Stimulated activated CD4-positive, alpha-beta T cell treated with anti-CD3 and anti-CD28 coated beads, Interleukin-12 subunit alpha, Interleukin-12 subunit beta, amount 100 ng/mL, for 4 hours (primary cell): ENCODE measurements at places on chromosomes 1 and 21.

DNA sequence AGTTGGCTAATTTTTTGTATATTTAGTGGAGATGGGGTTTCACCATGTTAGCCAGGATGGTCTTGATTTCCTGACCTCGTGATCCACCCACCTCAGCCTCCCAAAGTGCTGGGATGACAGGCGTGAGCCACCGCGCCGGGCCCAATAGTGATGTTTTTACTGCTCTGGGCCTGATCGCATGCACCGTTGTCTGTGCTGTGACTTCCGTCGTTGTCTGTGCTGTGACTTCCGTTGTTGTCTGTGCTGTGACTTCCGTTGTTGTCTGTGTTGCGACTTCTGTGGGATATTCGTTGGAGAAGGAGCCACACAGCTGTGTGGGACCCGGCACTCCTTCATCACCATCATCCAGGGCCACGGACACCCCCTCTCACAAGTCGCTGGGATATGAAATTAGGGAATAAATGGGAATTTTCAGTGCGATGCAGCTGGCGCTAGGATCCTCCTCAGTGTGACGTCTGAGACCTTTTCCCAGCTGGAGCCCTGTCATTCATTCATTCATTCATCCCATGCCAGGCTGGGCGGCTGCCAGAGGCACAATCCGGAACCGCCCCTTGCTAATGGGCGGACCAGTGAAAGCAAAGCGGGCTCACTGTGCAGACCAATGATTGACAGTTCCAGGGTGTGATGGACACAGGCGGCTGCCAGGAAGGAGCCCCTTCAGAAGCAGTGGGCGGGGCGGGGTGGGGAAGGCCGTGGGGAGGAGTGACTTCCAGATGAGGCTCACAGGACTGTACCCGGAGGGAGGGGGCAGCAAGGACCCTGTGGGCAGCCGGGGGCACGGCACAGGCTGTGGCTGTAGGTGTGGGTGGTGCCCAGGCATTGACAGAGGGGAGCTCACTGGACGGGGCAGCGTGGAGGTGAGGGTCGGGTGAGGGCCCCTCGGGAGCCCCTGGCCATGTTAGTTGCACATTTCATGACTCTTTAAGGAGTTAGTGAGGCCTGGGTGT is 48.9 kb downstream of the PRKCZ start:
- DNase-seq, result no peak

- DNase-seq, result no peak
Measured at GRCh38 chr1:32757213-32757895, 54.8 kb upstream of the SYNC start.

GRCh38 chr1:29326123-29326522 is 89.8 kb downstream of the PTPRU start:
- DNase-seq, result no peak

DNA sequence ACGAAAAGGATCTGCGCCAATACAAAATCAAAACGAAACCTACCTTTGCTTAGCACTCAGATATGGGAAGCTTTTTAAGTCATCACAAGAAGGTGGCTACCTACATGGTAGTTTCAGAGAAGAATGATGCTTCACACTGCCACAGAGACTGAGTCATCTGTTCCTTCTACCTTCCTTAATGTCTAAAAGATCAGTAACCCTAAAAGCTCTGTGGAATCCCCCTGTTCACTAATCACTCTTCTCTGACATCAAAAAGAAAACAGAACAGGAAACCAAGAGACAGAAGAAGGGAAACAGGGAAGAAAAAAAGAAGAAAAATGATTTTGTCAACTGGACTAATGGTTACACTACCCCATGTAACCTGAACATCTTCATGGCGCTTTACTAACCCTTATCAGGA is 177.2 kb downstream of the SMYD3 start:
- DNase-seq, result no peak

DNA sequence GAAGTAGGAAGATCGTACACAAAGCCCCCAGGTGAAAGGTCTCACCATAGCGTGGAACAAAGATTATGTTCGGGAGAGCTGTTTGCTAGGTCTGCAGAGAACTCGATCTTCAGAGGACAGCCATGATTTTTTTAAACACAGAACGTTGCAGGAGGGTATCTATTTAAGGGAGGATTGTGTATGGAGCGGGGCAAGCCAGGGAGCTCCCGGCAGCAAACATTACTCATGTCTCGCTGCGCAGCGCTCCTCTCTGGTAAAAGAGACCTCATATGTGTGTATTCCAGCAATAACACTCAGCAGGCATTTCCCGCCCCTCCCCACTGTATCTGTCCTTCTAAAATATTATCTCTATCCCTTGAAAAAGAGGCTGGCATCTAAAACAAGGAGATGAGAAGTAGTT is 2.7 kb downstream of the GLIS1 start:
- no peak for DNase-seq

- no peak for DNase-seq
Measured at GRCh38 chr1:21362096-21362495, 71.8 kb upstream of the ECE1 start.

DNA sequence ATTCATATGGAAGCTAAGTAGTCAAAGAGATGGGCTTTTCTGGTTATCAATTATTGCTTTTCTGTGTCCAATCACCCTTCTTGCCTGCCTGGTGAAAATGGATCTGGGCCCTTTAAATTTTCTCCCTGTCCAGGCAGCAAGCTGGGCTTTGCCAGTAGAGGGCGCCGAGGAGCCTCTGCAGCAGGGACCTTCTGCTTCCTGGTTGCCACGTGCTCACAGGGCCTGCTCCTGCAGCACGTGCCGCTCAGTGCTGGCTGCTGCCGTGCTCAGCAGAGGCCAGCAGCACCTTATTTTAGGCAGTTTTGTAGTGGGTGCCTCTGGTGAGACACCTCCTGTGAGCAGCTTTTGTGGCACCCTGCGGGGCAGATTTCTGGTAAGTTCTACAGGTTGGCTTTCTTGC is 4.0 kb downstream of the ACTL8 start:
- no peak for DNase-seq

DNA sequence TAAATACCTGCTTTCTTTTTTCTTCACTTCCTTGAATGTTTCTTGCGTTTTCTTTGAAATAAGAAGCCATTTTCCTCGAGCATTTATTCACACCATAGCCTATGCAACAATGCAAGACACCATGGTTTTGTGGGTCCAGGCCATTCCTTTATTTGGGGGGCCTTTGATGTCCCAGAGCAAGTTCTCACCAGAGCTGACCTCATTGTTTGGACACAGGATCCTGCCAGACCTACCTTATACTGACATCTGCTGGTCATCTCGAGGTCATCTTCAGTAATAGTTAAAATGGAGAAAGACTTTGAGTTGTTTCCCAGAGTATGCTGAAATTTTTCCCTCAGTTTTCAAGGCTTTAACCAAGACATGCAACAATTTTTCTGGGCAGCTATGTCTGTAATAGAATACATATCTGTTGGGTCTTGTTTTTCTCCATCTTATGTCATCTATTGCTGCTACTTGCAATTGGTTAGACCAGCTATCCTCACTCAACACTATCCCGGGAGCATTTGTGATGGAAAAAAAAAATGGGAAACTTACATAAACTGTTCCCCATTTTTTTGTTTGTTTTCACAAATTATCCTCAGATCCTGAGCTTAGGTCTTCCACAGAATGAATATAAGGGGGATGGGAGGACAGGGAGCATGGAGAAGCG is 34.0 kb upstream of the BACE2 start:
- no peak for DNase-seq

- DNase-seq, result no peak
Measured at GRCh38 chr1:41370756-41371420, 9.7 kb downstream of the FOXO6 start.

DNA sequence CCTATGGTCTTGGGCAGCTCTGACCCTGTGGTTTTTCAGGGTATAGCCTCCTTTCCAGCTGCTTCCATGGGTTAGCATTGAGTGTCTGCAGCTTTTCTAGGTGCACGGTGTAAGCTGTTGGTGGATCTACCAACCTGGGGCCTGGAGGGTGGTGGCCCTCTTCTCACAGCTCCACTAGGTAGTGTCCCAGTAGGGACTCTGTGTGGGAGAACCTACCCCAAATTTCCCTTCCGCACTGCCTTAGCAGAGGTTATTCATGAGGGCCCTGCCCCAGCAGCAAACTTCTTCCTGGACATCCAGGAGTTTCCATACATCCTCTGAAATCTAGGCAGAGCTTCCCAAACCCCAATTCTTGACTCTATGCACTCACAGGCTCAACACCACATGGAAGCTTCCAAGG is 111.0 kb upstream of the C1orf87 start:
- DNase-seq, result no peak

GRCh38 chr1:99677416-99677815 is 31.5 kb downstream of the PALMD start:
- no peak for DNase-seq

DNA sequence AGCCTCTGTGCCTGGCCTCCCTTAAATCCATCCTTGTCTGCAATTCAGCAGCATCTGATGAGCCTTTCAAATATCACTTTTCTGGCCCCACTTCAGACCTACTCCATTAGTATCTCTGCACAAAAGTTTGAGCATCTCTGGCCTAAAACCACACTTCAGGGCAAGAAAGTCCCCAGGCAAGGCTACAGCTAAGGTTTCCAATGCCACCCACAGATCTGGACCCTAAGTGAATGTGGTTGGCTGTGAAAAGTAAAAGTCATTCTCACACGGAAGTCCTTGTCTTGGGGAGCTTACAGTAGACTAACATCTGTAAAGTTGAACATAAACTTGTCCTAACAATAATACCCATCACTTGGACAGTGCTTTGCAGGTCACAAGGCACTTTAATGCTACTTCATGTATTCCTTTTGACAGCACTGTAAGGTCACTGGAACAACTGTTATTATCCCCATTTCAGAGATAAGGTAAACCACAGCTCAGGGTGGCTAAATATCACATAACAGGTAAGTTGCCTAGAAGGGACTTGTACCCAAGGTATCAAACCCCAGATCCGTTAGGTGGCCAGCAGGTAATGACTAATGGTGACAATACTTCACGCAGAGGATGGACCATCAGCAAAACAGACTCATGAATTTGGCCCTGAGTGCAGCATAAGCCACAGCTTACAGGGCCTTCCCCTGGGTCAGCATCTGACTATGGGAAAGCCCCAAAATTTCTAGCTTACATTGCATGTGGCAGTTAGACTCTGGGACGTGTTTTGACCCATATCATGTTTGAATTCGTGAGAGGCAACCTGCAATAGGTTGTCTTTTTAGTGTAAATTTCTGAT is 356.0 kb downstream of the HHAT start:
- no peak for DNase-seq

GRCh38 chr1:55195521-55196233 is 19.5 kb downstream of the USP24 start:
- no peak for DNase-seq
